Kidney glomerular epithelial cell (primary cell): ENCODE measurements at places on chromosomes 6 and 20.

DNA sequence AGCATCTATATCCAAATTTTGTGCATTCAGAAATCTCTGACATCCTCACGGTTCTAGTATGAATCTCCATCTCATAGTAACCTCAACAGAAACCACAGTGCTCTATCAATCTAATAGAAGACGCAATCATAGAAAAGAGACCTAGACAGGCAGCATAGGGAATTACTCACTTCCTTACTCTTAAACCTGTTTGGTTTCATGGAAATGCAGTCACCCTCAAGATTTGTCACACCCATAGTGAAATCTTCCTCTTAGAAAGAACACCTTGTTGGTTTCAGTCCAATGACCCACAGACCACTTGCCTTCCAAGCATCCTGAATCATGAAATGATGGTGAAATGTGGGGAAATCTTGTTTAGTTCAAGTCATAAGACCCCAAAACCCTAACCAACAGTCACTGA is 166.1 kb upstream of the PRDM1 start:
- DNase-seq, result no peak

DNA sequence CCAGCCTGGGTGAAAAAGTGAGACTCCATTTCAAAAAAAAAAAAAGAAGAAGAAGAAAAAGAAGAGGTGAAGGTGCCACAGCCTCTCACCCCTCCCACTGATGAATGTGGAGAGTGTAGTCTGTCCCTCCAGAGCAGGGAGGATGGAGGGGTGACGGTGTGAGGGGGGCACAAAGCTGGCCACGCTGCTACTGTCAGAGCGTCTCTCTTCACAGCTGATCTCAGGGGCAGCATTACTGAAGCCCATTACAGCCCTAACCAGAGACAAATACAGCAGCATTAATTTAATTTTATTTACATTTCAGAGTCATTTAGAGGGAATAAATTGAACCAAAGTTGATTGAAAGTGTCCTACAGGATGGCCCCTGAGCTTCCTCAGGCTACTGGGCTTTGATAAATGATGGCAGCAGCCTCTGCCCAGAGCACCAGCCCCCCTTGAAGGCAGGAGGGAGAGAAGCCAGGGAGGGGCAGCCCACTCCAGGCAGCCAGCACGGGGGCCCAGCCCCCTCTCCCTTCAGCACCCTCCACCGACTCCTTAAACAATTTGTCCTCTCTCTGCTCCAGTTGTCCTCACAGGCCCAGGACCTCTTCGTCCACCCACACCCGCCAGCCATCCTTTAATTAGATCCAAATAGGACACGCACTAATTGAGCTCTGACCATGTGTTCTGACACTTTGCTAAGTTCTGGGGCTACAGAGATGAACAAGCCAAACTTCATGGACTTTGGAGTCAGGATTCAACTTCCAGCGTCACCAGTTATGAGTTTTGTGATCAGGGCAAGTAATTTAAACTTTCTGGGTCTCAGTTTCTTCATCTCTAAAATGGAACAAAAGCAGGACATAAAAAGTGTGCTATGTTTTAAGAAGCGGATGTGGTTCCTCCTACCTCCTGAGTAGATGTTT is 18.6 kb upstream of the ZFAND3 start:
- no peak for DNase-seq

GRCh38 chr20:44936510-44936909 is 23.7 kb downstream of the TOMM34 start:
- no peak for DNase-seq

DNA sequence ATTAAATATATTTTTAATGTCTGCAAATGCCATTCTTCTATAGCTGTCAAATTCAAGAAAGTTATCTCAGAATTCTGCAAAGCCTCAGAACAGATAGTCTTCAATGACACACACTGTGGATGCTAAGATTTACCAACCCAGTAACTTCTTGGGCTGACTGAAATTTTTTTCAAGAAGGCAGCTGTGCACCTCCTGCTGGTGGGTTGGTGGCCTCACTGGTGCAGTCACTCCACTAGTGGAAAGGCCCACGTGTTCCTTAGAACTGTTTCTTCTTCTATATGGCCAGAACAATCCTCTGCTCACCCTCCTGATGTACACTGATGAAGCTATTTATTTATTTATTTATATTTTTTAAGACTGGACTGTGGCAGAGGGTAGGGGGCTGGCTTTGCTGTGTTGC is 28.1 kb upstream of the MTCL3 start:
- no peak for DNase-seq

DNA sequence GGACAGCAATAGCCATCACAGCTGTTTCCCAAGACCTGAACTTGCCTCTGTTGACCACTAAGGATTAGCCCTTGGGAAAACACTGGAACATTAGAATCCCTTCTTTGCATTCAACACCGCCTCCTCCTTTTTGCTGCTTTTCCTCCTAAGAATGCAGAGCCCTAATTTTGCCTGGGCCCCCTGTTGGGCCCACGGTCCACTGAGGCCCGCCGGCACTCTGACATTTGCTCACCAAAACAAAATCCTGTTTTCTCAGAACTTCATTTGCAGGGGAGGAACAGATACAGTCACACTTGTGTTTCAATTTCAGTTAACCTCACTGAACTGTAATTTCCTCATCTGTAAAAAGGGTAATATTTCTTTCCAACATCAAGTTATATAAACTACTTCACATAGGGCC is 116.0 kb upstream of the JARID2 start:
- no peak for DNase-seq

- DNase-seq, result peak; percentile 7
These were observed 115.2 kb upstream of the RNF24 start for GRCh38 chr20:4130404-4131189.

DNA sequence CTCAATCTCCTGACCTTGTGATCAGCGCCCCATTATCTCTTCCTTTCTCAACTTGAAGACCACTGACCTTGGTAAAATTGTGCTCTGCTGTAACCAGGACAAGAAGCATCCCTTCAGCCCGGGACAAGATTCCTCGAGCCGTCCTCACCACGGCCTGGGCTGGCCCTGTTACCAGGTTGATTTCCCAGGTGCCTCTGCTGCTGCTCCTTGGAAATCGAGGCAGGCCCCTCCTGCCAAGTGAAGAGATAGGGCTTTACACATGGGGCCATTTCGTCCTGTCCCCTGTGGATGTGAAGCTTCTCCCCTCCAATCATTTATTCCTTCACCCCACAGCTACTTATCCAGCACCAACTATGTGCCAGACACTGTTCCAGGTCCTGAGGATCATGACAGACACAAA is 21.5 kb downstream of the RAB44 start:
- DNase-seq, result no peak

DNA sequence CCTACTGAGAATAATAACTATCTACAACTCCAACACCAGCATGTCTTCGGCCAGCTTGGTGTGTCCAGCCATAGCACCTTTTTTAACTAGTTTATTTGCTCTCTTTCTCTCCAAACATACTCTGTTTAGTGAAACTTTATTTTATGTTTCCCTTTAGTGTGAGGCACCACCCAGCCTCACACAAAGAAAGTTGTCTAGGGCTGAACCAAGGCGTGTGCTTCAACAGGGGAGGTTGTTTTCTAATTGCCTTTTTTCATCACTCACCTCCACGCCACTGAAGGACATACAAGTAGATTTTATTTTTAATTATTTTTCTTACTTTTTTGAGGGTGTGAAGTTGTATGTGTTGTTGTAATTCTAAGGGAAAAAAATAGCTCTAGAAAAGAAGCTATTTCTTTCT is 125.6 kb upstream of the MARCKS start:
- no peak for DNase-seq

GRCh38 chr6:2962004-2962403 is 9.4 kb downstream of the SERPINB6 start:
- DNase-seq, result no peak

- no peak for DNase-seq
These were observed 30.3 kb downstream of the SAMD5 start for GRCh38 chr6:147538821-147539220.

DNA sequence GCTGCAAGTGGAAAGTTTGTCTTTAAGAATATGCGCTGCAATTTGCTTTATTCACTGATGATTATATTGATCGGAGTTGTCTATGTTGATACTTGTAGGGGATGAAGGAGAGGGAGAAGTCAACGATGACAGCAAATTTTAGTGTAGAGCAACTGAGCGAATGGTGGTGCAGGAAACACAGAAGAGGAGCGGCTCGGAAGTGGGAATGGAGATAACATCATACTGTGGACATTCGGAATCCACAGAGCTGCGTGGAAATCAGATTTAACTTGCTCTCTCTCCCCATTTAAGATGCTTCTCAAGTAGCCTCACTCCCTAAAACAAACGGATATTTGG is 722 bp upstream of the TMEM14B start:
- DNase-seq, result no peak

- no peak for DNase-seq
These were observed 10.2 kb downstream of the PTPN1 start for GRCh38 chr20:50520222-50520880.
